Liver (tissue), 10 donors: ENCODE measurements at places on chromosomes 5 and 9.

- peaks cover 24% of the 10 kb centered on the region for H3K4me1 ChIP-seq
- H3K4me3 ChIP-seq = no peak overlapping the region
- H3K36me3 ChIP-seq = no peaks in the 10 kb centered on the region
- no peak for DNase-seq
- H3K27ac ChIP-seq = no peak overlapping the region
- no peaks in the 10 kb centered on the region for H3K27me3 ChIP-seq
Observed at GRCh38 chr5:110913221-110913620, 158.3 kb upstream of the TSLP start.

GRCh38 chr9:113892861-113893491 lies 16.9 kb downstream of the ZNF618 start:
- H3K4me1 ChIP-seq = peaks cover 25% of the 10 kb centered on the region
- no peaks in the 10 kb centered on the region for H3K36me3 ChIP-seq

DNA sequence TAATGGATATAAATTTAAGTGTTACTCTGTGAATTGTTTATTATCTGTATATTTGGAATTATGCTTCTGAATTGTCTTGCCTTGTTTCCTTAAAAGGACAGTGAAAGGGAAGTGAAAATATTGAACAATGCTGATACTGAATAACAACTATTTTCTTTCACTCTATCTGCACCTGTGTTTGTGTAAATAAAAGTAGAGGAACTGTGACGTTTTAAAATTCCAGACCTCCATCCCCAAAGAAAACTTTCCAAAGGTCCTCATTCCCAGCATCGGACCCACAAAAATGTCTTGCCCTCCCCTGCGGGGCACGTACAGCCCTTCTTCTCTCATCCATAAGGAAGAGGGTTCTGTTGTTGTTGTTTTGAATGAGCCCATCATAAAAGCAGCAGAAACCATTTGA lies 100.0 kb downstream of the NLN start:
- no peak for DNase-seq
- H3K4me3 ChIP-seq = no peak overlapping the region
- H3K27me3 ChIP-seq = no peaks in the 10 kb centered on the region
- H3K27ac ChIP-seq = no peak overlapping the region
- peaks cover 2% of the 10 kb centered on the region for H3K36me3 ChIP-seq

GRCh38 chr5:176653401-176654385 lies 6.4 kb downstream of the TSPAN17 start:
- H3K4me3 ChIP-seq = no peak overlapping the region
- H3K27ac ChIP-seq = no peak overlapping the region
- no peaks in the 10 kb centered on the region for H3K27me3 ChIP-seq
- no peaks in the 10 kb centered on the region for H3K36me3 ChIP-seq

- no peaks in the 10 kb centered on the region for H3K36me3 ChIP-seq
- H3K27me3 ChIP-seq = no peaks in the 10 kb centered on the region
- no peaks in the 10 kb centered on the region for H3K4me1 ChIP-seq
- no peak overlapping the region for H3K27ac ChIP-seq
- no peak for DNase-seq
Observed at GRCh38 chr9:20808002-20808401, 123.9 kb downstream of the FOCAD start.

DNA sequence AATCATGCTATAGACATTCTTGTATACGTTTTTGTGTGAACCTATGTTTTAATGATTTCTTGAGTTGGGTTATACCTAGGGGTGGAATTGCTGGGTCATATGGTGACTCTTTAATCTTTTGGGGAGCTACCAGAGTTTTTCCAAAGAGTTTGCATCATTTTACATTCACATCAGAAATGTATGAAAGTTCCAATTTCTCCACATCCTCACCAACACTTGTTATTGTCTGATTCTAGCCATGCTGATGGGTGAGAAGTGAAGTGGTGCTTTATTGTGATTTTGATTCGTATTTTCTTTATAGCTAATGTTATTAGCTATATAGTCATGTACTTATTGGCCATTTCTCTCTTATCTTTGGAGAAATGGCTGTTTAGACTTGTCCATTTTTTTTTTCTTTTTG lies 18.1 kb downstream of the OCLN start:
- H3K4me1 ChIP-seq = peaks cover 13% of the 10 kb centered on the region
- H3K27me3 ChIP-seq = no peaks in the 10 kb centered on the region
- H3K4me3 ChIP-seq = no peak overlapping the region
- no peak overlapping the region for H3K27ac ChIP-seq
- DNase-seq = no peak
- H3K36me3 ChIP-seq = peaks cover 24% of the 10 kb centered on the region

DNA sequence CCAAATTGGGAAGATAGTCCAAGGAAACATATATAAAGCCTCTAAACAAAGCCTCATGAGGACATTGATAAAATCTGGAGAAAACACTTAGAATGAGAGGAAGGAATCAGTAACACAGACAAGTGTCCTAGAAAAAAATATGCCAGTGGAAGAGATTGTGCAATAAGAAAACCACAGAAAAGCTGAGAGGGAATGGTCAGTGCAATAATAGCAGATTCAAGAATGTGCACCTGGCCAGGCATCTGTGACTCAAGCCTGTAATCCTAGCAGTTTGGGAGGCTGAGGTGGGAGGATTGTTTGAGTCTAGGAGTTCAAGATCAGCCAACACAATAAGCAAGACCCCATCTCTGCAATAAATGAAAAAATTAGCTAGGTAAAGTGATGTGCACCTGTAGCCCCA lies 691.2 kb upstream of the CDH6 start:
- no peak overlapping the region for H3K27ac ChIP-seq
- H3K27me3 ChIP-seq = no peaks in the 10 kb centered on the region
- no peak overlapping the region for H3K4me3 ChIP-seq
- DNase-seq = no peak
- no peaks in the 10 kb centered on the region for H3K4me1 ChIP-seq
- no peaks in the 10 kb centered on the region for H3K36me3 ChIP-seq

- H3K27ac ChIP-seq = no peak overlapping the region
- no peaks in the 10 kb centered on the region for H3K36me3 ChIP-seq
- H3K4me3 ChIP-seq = no peak overlapping the region
- no peaks in the 10 kb centered on the region for H3K4me1 ChIP-seq
- H3K27me3 ChIP-seq = no peaks in the 10 kb centered on the region
- DNase-seq = no peak
Observed at GRCh38 chr5:150246835-150247234, 42.7 kb downstream of the CAMK2A start.

DNA sequence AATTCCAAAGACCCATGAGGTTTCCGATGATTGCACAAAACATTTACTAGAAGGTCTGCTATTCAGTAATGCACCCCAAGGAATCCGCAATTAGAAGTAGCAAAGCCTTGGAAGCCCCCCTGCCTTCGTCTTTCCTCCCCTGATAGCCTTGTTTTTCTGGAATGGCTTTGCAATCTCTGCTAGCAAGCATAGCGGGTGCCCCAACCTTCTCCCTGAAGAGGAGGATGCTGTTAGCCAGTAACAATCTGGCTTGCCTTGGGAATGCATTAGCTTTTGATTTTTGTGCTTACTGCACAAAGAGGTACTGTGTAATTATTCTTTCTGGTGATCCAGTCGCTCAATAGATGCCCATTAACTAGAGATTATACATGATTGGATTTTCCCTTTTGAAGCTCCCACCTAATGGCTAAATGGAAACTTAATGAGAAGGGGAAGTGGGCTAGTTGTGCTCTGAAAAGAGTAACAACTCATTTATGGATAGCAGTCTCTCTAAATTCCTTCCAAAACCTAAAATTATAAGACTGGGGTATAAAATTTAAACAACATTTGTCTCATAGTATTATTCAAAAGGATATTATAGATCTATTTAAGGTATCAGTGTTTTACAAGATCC lies 91.6 kb downstream of the FBXW11 start:
- no peak for DNase-seq
- H3K27ac ChIP-seq = no peak overlapping the region
- peaks cover 20% of the 10 kb centered on the region for H3K4me1 ChIP-seq
- no peaks in the 10 kb centered on the region for H3K27me3 ChIP-seq
- no peak overlapping the region for H3K4me3 ChIP-seq
- H3K36me3 ChIP-seq = peaks cover 4% of the 10 kb centered on the region

GRCh38 chr5:171888051-171888481 lies 102.4 kb downstream of the SMIM23 start:
- H3K4me1 ChIP-seq = no peaks in the 10 kb centered on the region
- H3K27ac ChIP-seq = no peak overlapping the region
- H3K4me3 ChIP-seq = no peak overlapping the region
- no peak for DNase-seq
- H3K36me3 ChIP-seq = peaks cover 3% of the 10 kb centered on the region
- no peaks in the 10 kb centered on the region for H3K27me3 ChIP-seq

- DNase-seq = no peak
- H3K4me3 ChIP-seq = no peak overlapping the region
- H3K27ac ChIP-seq = no peak overlapping the region
- no peaks in the 10 kb centered on the region for H3K4me1 ChIP-seq
- no peaks in the 10 kb centered on the region for H3K36me3 ChIP-seq
Observed at GRCh38 chr9:108830272-108830671, 25.5 kb downstream of the ACTL7B start.

DNA sequence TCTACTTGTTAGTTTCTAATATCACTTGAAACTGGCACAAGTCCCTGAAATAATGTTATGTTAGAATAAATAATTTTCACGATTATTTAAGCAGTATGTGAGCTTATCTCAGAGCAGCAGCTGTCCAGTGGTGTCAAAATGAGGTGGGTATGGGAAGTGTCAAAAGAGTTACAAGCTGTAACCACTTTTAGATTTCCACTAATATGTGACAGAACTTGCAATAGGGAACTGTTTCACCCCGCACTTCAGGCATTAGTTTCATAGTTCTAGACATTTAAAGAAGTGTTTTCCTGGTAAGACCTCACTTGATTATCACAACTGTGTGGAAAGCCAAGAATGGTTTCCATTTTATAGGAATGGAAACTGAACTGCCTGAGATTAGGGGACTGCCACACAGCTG lies 2.9 kb upstream of the ISCA1 start:
- H3K27ac ChIP-seq = no peak overlapping the region
- peaks cover 19% of the 10 kb centered on the region for H3K4me1 ChIP-seq
- H3K4me3 ChIP-seq = no peak overlapping the region

DNA sequence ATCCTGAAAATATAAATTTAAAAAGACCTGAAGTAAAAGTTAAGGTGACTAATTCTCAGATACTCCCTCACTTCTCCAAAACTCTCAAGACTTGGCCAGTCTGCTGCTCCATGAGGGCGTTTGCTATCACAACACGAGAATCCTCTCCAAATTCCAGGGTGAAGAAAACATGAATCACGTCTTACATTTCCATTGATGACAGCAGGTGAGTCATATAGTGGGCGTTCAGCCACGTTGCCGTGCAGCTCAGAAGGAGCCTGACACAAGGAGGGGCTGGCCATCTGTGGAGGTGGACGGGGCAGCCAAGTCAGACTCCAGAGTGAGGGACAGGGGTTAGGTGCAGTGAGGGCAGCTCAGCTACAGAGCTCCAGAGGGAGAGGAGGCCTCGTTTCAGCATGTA lies 555.1 kb upstream of the ADAMTS16 start:
- no peak overlapping the region for H3K27ac ChIP-seq
- H3K4me1 ChIP-seq = no peaks in the 10 kb centered on the region
- no peak for DNase-seq
- H3K36me3 ChIP-seq = no peaks in the 10 kb centered on the region
- H3K4me3 ChIP-seq = no peak overlapping the region

DNA sequence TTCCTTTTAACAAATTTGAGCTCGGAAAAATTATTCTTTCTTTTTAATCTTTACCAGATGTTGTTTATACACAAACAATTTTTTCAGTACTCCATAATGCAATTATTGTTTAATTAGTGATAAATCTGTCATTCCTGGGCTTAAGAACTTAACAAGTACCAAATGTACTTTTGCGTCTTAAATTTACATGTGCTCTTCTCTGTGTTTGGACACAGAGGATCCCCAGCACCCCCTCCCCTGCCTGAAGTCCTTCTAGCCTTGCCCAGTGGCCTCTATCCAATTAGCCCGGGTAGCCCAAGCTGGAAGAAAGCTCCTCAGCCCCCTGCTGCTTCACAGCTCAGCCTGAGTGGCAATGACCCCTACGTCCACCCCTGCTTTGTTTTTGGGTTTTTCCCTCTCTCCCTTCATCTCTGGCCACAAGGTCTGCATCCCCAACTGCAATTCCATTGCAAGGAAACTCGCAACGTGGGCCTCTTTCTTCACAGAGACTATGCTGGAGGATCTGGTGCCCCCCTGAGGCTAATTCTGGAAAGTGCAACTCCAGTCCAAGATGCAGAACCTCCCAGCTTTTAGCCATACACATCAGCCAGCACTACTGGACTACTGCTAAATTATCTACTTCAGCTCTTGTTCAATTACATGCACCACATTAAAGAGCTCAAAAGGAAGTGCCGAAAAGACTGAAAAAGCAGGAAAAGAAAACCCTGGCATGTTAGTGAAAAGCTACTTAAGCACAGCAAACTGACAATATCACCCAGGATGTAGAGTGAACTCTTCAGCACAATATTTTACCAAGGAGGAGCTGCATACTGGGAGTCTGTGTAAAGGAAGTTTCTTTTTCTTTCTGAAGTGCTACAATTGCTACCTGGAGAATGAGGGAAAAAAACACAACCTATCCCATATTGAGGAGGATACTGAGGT lies 186.2 kb downstream of the FANCC start:
- H3K4me1 ChIP-seq = peaks cover 49% of the 10 kb centered on the region
- peaks cover 3% of the 10 kb centered on the region for H3K36me3 ChIP-seq
- peak overlapping the region; percentile 37 for H3K27ac ChIP-seq

- H3K27ac ChIP-seq = no peak overlapping the region
- no peaks in the 10 kb centered on the region for H3K27me3 ChIP-seq
- no peaks in the 10 kb centered on the region for H3K36me3 ChIP-seq
- H3K4me1 ChIP-seq = no peaks in the 10 kb centered on the region
Observed at GRCh38 chr5:176747670-176748072, 62.7 kb upstream of the UNC5A start.

GRCh38 chr5:146446861-146447733 lies at the start of gene TCERG1:
Gene TCERG1 (plus strand): TSS chr5:146447333. CDS start chr5:146447350, 17 bp downstream.
- H3K36me3 ChIP-seq = no peaks in the 10 kb centered on the region
- peak within 1 kb of the TSS; percentile 85 for H3K4me3 ChIP-seq
- H3K27me3 ChIP-seq = no peaks in the 10 kb centered on the region
- peak within 1 kb of the TSS; percentile 84 for H3K27ac ChIP-seq

DNA sequence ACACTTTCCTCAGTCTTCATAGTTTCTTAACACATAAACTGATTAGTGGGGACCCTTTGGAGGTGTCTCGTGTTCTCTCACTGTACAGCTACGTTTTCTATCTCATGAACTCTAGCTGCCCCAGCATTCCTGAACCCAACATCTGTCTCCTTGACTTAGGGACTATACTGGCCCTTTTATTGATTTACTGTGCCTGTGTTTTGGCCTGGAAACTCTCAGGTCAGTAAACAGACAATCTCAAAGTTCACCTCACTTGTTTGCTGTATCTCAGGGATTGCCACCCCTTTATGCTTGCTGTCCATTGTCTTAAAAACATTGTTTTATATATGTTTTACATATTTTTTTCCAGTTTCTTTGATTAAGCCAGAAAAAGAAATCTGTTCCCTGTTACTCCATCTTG lies 222.8 kb downstream of the FAM170A start:
- H3K4me1 ChIP-seq = no peaks in the 10 kb centered on the region
- H3K4me3 ChIP-seq = no peak overlapping the region
- no peaks in the 10 kb centered on the region for H3K36me3 ChIP-seq
- no peaks in the 10 kb centered on the region for H3K27me3 ChIP-seq
- no peak for DNase-seq
